ENCODE measurements at places on chromosomes 12 and 14.

- peak; percentile 77 for DNase-seq
These were observed 20.9 kb upstream of the BLTP3B start for GRCh38 chr12:100163416-100164152.

DNA sequence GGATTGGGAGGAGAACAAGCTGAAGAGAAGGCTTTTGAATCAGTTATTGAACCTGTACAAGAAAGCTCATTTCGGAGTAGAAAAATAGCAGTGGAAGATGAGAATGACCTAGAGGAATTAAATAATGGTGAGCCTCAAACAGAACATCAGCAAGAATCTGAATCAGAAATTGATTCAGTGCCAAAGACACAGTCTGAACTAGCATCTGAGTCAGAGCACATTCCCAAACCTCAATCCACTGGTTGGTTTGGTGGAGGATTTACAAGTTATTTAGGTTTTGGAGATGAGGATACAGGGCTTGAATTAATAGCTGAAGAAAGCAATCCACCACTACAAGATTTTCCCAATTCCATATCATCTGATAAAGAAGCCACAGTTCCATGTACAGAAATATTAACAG is 13.5 kb downstream of the MIA2 start:
- no peak for DNase-seq

- DNase-seq = no peak
These were observed 8.0 kb downstream of the CLMN start for GRCh38 chr14:95311752-95312151.

GRCh38 chr14:91261115-91261514 is 16.6 kb upstream of the GPR68 start:
- DNase-seq = no peak

- no peak for DNase-seq
These were observed 99.2 kb downstream of the PRICKLE1 start for GRCh38 chr12:42490261-42490842.

GRCh38 chr12:119544765-119545625 is 48.6 kb upstream of the TMEM233 start:
- DNase-seq = peak; percentile 67

DNA sequence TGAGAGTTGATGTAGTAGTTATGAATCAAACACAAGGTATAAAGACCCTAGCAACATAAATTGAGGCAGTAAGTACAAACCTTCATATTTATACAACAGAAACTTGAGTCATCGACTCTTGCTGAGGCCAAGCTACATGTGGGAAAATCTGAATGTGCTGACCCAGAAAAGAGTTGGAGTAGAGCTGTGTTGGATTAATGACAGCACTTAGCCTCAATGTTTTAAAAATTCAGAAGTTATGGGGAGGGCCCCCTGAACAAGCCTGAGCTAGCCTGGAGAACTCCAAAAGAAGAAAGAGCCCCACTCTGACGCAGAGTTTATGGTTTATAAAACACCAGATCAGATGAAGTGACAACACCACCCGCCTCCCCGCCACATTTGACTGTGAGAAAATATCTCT is 100.0 kb downstream of the DUSP6 start:
- peak; percentile 8 for DNase-seq

GRCh38 chr12:44523828-44524227 is 352.3 kb downstream of the NELL2 start:
- no peak for DNase-seq

DNA sequence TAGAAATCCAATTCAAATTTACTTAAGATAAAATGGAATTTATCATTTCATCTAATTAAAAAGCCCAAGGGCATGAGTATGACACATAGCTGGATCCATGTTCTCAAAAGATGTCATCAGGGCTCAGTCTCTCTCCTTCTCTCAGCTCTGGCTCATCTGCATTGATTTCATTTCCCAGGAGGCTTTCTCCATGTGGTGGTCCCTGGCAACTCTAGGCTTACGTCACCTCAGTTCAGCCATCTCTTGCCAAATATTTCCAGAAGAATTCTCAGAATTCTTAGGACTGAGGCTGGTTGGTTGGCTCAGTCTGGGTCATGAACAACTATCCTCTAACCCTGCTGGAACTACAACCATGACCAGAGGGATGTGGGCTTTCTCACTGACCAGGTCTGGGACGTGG is 65.3 kb downstream of the FOS start:
- no peak for DNase-seq

DNA sequence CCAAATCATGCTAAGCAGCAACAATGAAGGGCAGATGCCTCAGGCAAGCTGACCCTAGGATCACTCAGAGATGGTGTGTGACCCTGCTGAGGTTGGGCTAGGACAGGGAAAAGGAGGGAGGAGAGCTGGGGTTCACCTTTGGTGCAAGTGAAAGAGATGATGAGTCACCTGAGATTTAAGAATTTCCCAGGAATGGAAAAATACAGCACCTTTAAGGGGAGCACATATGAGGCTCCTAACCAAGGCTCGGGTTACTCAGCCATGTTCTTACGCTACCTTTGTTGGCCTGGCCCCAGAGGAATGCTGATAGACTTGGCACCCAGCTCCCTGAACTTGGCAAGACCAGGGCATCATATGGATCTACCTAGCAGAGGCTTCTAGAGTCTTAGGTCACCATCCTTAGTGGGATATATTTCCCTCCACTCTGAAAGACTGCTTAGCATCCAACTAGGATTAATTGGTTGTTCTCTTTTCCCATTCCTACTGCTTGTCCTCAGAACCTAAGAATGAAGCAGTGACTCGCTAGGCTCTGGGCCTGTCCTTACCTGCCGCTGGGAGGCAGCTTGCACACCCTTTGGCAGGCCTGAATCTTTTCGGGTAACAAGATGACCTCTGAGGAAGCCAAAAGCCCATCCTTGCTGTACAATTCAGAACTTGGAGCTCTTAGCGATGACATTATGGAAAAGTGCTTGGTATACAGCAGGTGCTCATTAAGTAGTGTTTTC is 4.0 kb upstream of the NAA25 start:
- DNase-seq = peak; percentile 73

DNA sequence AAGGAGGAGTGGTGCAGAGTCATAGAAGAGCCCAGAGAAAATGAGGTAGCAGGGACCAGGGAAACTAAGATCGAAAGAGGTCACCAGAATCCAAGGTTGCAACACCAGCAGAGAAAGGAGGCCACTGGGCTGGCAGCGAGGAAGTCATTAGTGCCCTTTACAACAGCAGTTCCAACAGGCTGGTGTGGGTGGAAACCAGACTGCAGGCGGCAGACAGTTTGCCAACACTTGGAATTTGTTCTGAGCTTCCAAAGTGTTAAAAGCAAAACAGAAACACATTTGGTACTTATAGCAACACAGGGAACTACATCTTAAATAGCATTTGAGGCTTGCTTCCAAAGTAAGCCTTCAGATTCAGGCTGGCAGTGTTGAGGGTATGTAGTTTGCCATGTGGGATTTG is 95.2 kb upstream of the PWP1 start:
- DNase-seq = no peak

GRCh38 chr12:114711689-114712152 is 27.7 kb upstream of the TBX3 start:
- DNase-seq = no peak

GRCh38 chr14:28651148-28651547 is 115.4 kb upstream of the FOXG1 start:
- DNase-seq = no peak

DNA sequence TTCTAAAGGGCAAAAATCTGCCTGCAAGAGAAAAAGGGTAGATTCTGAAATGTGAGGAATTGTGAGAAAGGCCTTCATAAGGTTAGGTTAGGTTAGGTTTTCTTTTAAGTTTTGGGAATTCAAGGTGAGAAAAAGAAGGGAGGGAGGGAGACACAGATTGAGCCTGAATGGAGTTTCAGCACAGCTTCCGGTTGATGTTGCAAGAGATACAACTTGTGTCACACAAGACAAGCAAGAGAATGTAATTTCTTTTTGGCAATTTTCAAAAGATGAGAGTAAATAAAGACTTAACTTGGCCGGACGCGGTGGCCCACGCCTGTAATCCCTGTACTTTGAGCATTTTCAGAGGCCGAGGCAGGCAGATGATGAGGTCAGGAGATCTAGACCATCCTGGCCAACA is 63.8 kb downstream of the CPSF2 start:
- DNase-seq = no peak

GRCh38 chr12:61267474-61267873 is 992.7 kb upstream of the USP15 start:
- DNase-seq = no peak

DNA sequence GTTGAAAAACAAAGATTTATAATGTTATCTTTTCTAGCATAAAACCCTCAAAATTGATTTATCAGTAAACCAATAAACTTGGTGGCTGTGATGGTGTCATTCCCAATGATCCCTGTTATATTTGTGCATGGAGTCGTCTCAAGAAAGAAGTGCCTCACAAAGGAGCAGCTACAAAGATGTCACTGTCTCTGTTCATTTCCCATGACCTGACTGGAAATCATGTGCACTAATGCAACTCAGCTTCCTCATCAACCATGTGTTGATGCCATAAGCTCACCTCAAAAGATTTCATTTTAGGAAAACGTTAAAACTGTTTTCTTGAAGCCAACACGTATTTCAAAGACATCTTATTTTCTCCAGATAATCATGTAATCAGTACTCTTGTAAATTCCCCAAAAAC is 28.8 kb downstream of the CLEC1A start:
- DNase-seq = no peak

GRCh38 chr14:56324856-56325699 is 206.9 kb downstream of the PELI2 start:
- DNase-seq = no peak

- DNase-seq = no peak
These were observed 110.9 kb upstream of the MGAT4C start for GRCh38 chr12:86367137-86367536.

GRCh38 chr12:91877456-91878235 is 268.0 kb downstream of the BTG1 start:
- no peak for DNase-seq

DNA sequence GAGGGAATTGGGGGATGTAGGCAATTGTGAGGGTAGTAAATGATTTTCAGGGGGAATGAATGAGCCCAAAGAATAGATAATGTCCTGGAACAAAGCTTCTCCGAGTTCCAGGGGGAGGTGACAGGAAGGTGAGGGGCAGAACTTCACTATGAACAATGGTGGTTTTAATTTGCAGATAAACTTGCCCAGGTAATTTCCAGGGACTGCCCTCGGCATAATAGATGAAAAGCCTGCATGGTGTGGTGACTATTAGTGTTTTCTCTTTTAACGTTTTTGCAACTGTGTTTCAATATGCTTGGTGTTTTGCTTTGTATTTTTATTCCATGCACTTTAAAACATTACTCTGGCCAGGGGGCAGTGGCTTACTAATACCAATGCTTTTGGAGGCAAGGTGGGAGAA is 325.2 kb upstream of the RGS6 start:
- no peak for DNase-seq

Data from prostate gland (tissue), 2 donors.